SK-N-DZ (cell line): ENCODE measurements at places on chromosomes 12 and 14.

DNA sequence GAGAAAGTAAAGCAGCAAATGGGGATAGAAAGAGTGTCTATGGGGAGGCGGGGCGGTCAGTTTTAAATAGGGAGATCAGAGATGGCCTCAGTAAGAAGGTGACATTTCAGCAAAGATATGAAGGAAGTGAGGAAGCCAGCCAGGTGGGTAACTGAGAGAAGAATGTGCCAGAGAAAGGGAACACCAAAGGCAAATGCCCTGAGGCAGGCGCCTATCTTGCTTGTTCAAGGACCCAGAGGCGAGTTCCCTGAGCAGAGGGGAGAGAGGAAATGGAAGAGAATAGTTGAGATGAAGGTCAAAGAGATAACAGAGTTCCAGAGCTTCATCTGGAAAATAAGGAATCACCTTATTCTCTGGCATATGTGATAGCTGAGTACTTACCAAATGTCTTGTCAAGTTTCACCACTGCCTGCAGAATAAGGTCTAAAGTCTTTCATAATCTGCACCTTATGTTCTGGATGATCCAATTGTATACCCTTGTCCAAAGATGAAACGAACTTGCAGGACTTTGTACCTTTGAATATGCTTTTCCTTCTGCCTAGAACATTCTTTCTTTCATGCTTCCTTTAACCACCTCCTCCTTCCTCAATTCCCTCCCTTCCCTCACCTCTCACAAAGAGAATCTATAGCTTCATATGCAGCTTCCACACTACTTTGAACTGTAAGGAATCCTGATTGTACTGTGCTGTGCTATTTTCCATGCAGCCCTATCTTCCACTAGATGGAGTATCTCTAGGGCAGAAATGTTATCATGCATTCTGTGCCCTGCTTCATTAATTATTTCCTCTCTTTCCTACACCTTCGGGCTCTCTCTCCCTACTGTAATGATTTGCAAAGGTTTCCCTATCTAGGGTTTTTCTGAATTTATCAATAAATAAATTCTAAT, 38.5 kb downstream of the GNPTAB start:
- no peak for DNase-seq

- DNase-seq, result peak; percentile 82
Measured at GRCh38 chr14:52313903-52314594, at the start of gene PTGER2. Gene PTGER2, plus strand, starts transcription at chr14:52314312. Its CDS starts 237 bp downstream, at chr14:52314549.

GRCh38 chr14:76050797-76051392, 65.3 kb downstream of the IFT43 start:
- peak; percentile 70 for DNase-seq

DNA sequence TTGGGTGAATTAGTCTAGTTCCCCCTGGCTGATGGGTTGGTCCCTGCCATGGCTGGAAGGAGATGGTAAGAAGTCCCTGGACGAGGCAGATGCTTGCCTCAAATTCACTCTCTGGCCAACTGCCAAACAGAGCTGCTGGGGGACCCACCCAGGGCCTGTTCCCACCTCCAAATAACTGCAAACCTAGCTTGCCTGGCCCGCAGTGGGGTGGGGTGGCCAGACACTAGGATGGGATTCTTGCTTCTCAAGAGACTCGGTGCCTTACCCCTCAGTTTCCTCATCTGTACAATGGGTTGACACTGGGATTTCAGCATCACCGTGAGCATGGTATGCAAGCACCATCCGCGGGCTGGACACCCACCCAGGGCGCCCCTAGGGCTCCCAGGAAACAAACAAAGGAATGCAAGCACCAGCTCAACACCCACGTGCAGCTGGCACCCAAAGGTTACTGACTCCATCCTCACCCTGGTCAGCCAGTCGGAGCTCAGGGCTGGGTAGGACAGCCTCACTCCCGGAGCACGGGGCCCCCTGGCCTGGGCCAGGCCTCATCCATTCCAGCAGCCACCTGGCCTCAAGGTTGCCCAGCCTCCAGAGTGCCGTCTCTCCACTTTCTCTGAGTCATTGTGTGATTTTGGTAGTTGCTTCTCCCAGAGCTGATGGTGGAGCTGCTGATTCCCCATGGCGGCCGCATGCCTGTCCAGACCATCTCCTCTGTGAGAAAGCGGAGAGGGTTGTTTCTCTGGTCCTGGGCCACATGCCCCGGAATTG, 205.2 kb upstream of the RTL1 start:
- DNase-seq, result no peak

- no peak for DNase-seq
Measured at GRCh38 chr12:39443929-39444209, 949 bp upstream of the KIF21A start.

DNA sequence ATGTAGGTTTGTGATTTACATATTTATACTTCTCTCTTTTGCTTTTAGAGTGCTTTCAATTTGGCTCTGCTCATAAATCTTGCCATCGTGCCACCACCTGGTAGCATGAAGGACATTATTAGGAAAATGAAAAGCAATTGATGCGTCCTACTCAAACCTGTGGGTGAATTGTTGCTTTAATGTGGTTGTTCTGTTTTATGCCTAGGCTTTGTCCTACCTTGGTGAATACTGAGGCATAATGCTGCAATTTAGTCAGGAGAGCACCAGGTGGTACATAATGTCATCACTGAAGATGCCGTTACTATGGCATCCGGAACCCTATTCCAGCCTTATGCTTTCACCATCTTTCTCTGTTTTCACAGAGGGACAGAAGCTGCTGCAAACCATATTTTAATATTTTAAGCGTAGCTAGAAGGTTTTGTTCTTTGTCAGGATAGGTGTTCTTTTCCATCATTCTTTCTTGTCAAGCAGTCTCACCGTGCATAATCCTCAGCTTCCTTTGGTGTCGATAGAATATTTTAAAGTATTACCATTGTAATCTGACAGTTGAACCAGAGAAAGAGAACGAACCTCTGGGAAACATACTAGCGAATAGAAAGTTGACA, 68.5 kb upstream of the PKP2 start:
- no peak for DNase-seq

DNA sequence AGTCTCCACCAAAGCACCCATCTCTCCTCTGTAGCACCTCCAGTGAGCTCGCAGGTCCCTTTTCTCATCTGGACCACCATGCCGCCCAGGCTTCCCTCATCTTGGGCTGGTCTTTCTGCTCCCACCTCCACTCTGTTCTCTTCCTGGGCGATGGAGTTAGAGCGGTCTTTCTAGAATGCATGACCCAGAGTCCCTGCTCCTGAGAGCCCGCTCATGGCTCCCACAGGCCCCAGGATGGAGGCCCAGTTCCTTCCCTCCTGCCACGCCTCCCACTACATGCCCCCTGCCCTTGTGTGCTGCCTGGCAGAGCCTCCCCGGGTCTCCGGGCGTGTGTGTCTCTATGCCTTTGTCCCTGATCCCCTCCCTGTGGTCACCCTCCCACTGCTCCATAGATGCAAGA, 100.7 kb upstream of the RTL1 start:
- DNase-seq, result no peak

- no peak for DNase-seq
Measured at GRCh38 chr14:100785626-100786025, 40.3 kb upstream of the MEG3 start.

DNA sequence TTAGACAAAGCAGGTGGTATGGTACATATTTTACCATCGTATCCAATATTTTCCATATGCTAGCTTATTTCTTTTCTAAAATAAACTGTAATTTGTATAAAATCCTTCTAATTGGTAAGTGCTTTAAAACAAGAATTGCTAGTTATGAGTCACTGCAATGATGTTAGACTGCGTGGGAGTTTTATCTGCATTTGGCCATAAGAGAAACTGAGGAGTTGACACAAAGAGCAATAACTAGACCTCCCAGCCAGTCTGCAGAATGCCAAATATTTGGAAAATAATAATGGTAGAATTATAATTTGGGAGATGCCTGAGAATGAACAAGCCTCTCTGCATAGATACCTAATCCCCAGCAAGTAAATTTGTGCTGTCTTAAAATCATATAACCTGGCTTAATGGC, 61.7 kb upstream of the PTPRR start:
- no peak for DNase-seq

DNA sequence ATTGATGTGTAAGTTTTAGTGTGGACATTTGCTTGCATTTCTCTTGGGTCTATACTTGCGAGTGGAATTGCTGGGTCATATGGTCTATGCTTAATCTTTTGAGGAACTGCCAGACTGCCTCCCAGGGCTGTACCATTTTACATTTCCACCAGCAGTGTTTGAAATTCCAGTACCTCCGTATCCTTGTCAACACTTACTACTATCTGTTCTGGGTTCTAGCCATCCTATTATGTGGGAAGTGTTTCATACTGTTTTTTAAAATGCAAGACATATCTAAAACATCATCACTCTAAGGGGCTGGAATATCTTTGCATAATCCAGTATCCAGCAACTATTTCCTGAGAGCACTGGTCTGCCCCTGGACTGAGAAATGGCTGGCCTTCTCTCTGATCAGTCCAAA, 80.2 kb upstream of the RIN3 start:
- no peak for DNase-seq

GRCh38 chr14:46377305-46377704, 274.3 kb downstream of the RPL10L start:
- DNase-seq, result no peak

- DNase-seq, result no peak
Measured at GRCh38 chr14:64363265-64363846, 24.8 kb upstream of the MTHFD1 start.

GRCh38 chr14:36009643-36010042, 166.9 kb downstream of the PTCSC3 start:
- no peak for DNase-seq

- no peak for DNase-seq
Measured at GRCh38 chr12:79884401-79885006, 50.4 kb downstream of the PPP1R12A start.

DNA sequence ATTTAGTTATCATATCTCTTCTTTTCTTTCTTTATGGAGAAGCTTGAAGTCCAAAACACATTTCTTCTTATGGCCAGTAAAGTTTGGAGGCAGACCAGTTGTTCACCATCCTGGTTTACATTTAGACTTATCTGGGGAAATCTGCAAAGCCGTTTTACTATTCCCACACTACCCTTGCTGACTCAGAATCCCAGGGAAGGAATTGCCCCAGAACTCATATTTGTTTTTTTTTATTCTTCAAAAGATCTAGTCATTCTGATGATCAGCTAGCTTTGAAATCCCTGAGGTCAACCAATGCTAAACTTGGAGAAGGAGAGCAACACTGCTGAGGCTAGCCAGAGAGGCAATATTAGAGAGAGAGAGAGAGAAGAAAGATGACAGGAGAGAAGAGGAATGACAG, 12.3 kb upstream of the LMO3 start:
- DNase-seq, result no peak

DNA sequence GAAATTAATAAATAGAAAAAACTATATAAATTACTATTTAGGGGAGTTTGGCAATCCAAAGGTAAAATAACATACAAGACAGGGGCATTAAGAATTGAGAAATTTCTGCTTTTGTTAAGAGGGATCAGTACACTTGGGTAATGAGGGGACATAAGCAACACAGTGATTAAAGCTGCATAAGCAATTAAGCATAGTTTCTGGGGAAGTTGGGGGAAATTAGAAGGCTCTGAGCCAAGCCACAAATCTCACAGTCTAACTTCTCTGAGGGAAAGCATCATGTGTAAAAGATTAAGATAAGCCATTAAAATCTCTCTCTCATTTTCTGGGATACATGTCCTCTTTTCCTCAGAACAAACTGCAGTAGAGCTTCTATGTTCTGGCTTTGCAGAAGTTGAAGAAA, 533.9 kb upstream of the LRFN5 start:
- DNase-seq, result no peak

DNA sequence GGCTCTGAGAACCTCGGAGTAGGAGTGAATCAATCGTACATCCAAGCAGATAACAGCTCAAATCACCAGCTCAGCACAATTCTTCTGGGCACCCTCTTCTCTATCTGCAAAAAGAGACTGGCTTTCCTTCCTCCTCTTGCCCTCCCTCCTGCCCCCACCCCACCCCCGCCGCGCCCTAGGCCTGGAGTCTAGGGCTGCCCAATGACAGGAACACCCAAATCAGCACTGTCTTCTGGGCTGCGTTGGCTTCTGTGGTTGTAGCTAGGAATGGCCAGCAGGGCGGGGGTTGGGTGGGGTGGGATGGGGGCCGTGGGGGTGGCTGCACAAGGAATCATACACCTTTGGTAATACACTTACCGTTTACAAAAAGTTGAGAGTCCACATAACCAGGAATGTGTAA, 28.0 kb upstream of the TMCC3 start:
- no peak for DNase-seq

GRCh38 chr14:81408595-81408994, 8.5 kb upstream of the STON2 start:
- no peak for DNase-seq

GRCh38 chr12:122848471-122849351, 13.5 kb downstream of the HIP1R start:
- no peak for DNase-seq

DNA sequence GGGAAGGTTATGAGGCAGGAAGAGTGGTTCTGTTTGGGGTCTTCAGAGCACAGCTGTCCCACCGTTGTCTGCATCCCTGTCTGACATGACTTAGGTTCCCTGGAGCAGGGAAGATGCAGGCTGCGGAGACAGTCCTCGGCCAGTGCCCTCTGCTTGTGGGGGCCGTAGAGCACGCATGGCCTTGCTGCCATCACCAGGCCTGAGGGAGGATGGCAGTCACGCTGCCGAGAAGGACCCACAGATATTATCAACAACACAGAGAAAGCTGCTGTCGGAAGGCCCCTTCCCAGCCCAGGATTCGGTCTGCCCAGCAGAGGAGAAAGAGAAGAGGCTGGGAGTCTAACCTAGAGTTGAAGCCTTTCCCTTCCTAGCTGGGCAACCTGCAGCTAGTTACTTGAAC, 35.0 kb downstream of the ERH start:
- DNase-seq, result peak; percentile 71

- no peak for DNase-seq
Measured at GRCh38 chr12:114958538-114958937, 274.6 kb upstream of the TBX3 start.

DNA sequence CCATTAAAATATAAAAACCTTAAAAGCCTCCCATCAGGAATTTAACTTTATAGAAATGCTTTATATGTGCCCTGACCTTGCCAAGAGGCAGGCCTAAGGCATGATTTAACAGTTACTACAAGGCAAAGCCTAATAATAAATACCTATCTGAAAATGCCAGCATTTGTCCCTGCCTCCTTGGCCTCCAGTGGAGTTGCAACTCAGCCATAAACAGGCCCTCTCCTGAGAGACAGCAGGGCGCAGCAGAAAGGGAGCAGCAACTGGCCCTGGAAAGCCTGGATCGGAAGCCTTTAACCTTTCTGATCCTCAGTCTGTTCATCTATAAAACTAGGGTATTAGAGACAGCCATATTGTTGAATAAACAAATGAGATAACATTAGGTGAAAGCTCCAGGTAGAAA, 324.4 kb downstream of the PAWR start:
- DNase-seq, result no peak

GRCh38 chr12:77608271-77608824, 222.3 kb upstream of the NAV3 start:
- DNase-seq, result no peak

DNA sequence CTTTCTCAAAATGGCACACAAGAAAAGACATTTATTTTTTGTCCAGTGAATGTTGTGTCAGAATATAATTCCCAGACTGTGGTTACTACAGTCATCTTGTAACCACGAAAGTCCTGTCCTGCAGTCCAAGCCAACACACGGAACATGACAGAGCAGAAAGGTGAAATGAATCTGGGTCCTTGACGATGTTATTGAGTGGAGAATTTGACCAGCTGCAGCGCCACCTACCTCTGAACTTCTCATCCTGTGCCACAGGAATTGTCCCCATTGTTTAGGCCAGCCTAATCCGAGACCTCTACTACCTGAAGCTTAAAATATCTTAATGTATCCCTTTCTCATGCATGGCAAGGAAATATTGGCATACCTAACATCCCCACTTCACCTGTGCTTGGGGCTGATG, 64.1 kb upstream of the OTX2 start:
- no peak for DNase-seq

- peak; percentile 5 for DNase-seq
Measured at GRCh38 chr14:102363182-102363943, 622 bp downstream of the TECPR2 start.
